ENCODE measurements at places on chromosomes 6 and 20.

- no peak for DNase-seq
Measured at GRCh38 chr20:51591871-51592270, 49.4 kb upstream of the NFATC2 start.

GRCh38 chr6:146546443-146547043, 2.9 kb downstream of the RAB32 start:
- no peak for DNase-seq

GRCh38 chr20:21208999-21209398, 83.1 kb downstream of the KIZ start:
- DNase-seq = no peak

- no peak for DNase-seq
Measured at GRCh38 chr6:37052027-37052628, 46.7 kb downstream of the FGD2 start.

DNA sequence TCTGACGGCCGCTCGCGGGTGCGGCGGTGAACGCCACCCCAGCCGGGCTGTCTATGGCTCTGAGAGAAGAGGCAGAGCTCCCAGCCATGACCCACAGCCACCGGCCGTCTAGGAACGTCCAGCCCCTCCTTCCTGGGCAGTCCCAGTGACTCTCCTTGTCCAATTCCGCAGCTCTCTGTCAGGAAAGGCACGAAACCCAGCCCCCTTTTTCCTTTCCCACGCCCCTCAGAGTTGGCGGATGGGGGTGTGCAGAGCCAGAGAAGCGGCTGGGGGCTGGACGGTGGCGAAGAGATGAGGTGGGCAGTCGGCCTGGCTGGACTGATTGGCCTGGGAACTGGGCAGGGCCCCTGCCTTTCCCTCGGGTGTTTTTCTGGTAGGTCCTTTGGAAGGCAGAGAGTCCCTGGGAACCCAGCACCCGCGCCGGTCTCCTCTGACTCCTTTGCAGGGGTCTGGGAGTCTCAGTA, 1.5 kb downstream of the EBF4 start:
- no peak for DNase-seq

- DNase-seq = peak; percentile 33
Measured at GRCh38 chr6:2952557-2953095, 18.7 kb downstream of the SERPINB6 start.

DNA sequence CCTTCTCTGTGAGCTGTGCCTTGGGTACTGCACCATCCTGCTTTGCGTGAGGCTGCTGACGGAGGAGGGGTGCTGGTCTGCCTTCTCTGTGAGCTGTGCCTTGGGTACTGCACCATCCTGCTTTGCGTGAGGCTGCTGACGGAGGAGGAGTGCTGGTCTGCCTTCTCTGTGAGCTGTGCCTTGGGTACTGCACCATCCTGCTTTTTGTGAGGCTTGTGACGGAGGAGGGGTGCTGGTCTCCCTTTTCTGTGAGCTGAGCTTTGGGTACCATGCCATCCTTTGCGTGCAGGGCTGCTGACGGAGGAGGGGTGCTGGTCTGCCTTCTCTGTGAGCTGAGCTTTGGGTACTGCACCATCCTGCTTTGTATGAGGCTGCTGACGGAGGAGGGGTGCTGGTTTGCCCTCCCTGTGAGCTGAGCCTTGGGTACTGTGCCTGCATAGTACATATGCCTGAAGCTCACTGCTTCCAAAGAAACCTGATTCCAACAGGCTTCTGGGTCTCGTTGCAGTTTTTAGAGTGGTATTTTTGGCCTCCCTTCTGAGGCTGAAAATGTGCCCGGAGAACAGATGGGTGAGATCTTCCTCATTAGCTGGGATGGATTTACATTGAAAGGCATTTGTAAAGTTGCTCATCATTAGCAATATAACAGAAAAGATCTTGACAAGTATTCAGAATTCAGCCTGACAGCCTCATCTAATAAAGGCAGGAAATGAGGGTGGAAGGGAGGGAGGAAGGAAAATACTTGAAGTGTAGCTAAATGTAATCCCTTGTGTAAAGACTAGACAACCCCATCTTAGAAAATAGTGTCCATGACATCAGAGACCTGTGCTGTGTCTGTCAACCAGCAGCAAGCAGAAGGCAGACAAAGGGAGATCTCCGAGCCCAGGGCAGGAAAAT, 46.8 kb upstream of the UNC93A start:
- no peak for DNase-seq

- no peak for DNase-seq
Measured at GRCh38 chr6:122718616-122719015, 60.9 kb upstream of the FABP7 start.

GRCh38 chr6:52233975-52234823, 10.1 kb downstream of the IL17F start:
- no peak for DNase-seq

- no peak for DNase-seq
Measured at GRCh38 chr6:62670490-62671223, 384.6 kb upstream of the KHDRBS2 start.

- no peak for DNase-seq
Measured at GRCh38 chr6:43883847-43884651, 114.0 kb downstream of the VEGFA start.

GRCh38 chr6:154558984-154559383, 48.5 kb upstream of the CNKSR3 start:
- no peak for DNase-seq

DNA sequence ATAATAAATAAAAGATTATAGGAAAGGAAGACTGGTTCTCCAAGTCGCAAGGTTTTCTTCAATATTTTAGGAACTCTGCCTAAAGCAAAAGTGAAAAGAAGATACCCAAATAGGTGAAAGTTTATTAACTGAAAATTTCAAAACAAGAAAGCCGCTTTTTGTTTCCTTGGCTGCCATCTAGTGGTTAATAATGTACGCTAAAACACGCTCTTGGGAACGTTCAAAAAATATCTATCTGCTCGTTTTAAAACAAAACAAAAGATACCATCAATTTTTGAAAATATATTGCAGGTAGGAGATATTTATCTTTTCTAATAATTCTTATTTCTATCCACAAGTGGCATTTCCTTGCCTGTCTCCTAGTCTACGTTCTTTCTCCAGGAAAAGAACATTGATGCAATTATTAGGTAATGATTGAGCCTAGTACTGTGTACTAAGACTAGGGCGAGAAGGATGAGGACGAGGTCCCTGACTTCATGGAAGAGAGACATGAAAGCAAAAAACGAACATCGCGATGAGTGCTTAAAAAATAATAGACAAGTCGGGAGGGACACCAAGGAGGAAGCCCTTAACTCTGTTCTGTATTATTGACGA, 97.2 kb downstream of the SPTLC3 start:
- DNase-seq = no peak

DNA sequence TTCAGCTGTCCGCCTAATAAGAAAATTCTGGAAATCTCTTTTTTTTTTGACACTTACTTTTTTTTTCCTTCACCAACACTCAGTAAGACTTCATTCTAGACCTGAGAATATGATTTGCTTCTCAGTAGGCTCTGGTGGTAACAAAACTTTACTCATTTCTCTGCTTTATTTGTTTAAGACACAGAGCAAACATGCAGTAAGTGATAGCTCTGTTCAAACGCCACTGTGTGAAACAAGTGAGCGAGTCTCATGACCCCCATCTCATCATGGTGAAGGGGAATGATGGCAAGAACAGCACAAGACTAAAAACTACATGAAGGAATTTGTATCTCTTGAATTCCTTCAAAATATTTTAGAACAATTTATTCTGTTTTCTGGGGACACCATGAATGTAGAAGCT, 541.6 kb upstream of the POU3F2 start:
- no peak for DNase-seq

DNA sequence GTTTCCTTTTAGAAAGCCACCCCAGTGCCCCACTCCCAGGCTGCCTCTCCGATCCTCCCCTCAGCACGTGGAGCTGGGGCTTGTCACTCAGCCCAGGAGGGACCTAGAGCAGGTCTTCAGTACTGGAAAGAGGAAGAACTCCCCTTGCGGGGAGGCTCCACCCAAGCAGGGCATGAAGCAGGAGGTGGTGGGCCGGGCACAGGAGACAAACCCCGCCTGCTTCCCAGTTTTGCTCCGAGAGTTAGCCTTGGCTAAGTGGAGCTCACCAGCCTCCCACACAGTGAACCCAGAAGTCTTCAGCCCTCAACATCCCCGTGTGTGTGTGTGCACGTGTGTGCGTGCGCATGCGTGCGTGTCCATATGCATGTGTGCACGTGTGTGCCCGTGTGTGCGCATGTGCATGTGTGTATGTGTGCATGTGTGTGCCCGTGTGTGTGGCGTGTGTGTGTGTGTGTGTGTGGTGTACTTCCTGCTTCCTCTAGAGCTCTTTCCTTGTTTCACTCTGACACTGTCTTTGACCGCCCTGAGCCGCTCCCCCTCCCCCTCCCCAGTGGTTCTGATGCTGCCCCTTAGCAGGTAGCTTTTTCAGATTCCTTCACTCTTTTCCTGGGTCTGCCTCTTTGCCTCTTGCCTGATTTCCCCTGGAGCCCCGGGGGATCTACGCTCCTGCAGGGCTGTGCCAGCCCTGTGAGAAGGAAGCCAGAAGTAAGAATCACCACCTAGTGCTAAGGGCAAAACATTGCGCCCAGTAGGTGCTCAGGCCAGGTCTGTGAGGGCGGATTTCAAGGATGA, 239.8 kb downstream of the CDC5L start:
- DNase-seq = no peak
